Motor neuron (in vitro differentiated cells): ENCODE measurements at places on chromosomes 5 and 9. TPM values are rescaled to one million over a fixed set of nuclear protein-coding genes. Genes with fewer than 3 reads are reported as not detected.

CFAP77 gene
- total RNA-seq = 0.38 and 0.39 TPM in 2 replicates

CDH12 gene
- 10.7 and 11.7 TPM in 2 replicates for total RNA-seq

C8G gene
- total RNA-seq = 1.1 and 1.5 TPM in 2 replicates

GCNT4 gene
- 0.52 and 0.53 TPM in 2 replicates for total RNA-seq

PCDHA4 gene
- 0.42 and 0.64 TPM in 2 replicates for total RNA-seq

GFPT2 gene
- total RNA-seq = 2.8 and 3.8 TPM in 2 replicates

HTR1A gene
- 0.29 TPM in 1 of 2 replicates, not detected in the other for total RNA-seq

FGFR4 gene
- 1.5 and 2.1 TPM in 2 replicates for total RNA-seq

RASGRF2 gene
- 2.3 and 2.6 TPM in 2 replicates for total RNA-seq

RGS7BP gene
- 6.7 and 7.3 TPM in 2 replicates for total RNA-seq

PALM2AKAP2 gene
- total RNA-seq = 13.8 and 15.6 TPM in 2 replicates

PCDHA7 gene
- 0.45 and 1.2 TPM in 2 replicates for total RNA-seq

PLPP6 gene
- 10.7 and 12.6 TPM in 2 replicates for total RNA-seq

DNA sequence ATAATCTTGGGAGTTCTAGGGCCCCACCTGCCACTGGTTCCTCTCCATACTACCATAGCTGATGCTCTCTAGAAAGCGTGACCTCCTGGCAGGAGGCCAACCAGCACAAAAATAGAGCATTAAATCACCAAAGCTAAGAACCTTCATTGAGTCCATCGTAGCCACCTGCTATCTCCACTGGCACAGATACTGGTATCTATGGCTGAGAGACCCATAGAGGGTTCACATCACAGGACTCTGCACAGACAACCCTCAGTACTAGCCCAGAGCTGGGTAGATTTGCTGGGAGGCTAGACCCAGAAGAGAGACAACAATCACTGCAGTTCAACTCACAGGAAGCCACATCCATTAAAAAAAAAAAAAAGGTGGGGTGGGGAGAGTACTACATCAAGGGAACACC, 509.1 kb downstream of the DTWD2 start:
- ATAC-seq = no peak

- no peak for ATAC-seq
Observed at GRCh38 chr5:34639852-34640626, 16.1 kb upstream of the RAI14 start.

- ATAC-seq = no peak
Observed at GRCh38 chr5:152933056-152933455, 528.0 kb upstream of the NMUR2 start.

DNA sequence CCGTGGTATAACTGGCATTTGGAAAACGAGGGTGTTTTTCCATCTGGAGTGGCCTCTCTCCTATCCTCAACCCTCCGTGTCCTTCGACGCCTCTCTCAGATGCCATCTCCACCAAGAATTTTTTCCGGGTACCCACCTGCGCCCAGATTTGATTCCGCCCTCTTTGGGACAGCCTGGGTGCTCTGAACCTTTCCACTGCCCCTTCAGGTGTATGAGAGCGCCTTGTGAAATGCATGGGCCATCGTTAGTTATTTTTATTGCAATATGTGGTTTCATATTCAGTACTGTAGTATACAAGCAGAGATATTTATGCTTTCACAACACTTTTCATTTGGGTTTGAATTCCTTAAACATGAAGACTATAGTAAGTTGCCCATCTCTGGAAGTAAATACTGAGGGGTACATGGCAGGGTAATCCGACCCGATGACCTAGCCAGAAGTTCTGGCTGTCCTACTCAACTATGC, 78.2 kb upstream of the IFNE start:
- ATAC-seq = no peak

- ATAC-seq = no peak
Observed at GRCh38 chr5:118611332-118611945, 376.9 kb downstream of the DTWD2 start.

DNA sequence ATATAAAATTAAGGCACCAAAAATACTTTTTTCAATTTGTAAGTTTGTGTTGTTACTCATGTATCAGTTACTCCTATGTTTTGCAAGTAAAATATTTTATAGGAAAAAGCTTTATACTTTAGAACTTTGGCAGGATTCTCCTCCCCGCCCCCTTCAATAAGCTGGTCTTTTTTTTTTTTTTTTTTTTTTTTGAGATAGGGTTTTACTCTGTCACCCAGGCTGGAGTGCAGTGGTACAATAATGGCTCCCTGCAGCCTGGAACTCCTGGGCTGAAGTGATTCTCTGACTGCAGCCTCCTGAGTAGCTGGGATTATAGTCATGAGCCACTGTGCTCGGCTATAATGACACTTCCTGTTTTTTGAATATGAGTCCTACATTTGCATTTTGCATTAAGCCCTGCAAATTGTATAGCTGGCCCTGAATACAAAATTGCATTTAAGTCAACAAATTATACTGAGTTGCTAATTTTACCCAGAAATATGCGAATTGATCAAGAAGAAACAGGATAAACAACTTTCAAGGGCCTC, 192.9 kb downstream of the PIK3R1 start:
- no peak for ATAC-seq

GRCh38 chr9:31336841-31337240, 1047.6 kb upstream of the ACO1 start:
- ATAC-seq = no peak

DNA sequence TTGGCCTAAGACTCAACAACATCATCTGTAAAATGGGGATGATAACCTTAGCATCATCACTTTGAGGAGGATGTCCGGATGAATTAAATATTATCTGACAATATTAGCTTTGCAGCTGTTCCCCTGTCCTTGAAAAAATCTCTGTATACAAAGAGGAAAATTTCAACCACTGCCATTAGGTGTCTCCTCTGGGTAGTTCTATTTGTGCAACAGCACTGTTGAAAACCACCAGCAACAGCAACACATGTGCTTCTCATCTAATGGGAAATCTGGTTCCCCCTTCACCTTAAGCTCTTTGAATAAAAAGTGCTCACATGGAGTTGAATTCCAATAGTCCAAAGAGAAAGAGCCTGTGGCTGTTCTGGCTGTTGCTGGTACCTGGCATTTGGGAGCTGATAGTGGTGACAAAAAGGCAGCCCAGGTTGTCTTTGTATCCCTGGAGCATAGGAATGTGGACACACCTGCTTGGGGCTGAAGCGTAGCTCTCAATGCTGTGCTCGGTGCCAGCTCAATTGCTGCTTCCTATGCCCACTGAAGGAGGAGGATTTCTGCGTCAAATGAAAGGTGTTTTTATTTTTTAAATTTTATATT, 322.1 kb upstream of the MSX2 start:
- ATAC-seq = no peak

DNA sequence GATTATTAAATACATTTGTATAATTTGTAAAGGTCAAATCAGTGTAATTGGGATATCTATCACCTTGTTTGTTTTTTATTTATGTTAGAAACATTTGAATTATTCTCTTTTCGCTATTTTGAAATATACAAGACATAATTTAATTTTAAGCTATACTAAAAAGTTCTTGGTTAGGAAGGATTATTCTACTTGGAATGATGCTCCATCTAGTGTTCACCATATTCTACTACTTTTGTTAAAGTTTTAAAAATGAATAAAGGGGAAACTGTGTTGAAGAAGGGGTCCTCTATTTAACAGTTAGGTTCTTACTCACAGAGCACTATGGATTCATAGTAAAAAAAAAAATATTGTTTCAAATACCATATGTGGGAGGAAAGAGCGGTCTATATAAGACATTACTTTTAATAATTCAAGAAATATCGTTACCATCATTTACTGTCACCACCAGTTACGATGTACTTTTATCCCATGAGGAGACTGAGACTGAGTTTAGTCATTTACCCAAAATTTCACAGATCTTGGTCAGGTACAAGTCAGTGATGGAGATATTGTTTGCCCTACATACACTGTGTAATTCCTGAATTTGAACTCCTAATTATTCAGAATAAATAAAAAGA, 6.3 kb upstream of the STOM start:
- ATAC-seq = no peak

DNA sequence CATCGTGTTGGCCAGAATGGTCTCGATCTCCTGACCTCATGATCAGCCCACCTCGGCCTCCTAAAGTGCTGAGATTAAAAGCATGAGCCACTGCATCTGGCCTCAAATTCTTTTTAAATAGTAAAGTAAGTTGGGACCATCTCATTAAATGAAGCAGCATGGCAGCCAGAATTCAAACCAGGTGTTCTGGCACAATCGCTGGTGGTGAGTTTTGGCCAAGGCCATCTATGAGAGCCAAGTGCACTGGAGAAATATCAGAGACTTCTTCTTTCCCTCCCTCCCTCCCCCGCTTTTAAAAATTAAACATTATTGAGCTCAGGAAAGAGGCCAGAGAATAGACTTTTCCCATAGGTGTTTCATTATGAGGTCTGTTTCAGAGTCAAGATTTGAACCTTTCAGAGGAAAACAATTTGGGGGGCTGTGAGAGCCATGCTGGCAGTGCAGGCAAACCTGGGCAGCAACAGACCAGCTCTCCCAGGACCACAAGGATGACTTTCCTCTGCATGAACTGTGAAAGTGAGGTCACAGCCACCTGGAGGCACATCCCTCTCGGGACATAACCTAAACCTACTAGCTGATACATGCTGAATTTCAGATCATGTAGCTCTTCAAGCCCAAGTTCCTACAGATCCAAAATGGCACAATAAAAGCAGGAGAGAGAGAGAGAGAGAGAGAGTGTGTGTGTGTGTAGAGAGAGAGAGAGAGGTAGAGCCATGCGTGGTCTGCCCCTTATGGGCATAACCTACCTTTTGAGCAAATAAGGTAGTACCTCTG, 94.6 kb upstream of the DMRT1 start:
- no peak for ATAC-seq

- ATAC-seq = no peak
Observed at GRCh38 chr9:116187570-116188170, 34.1 kb downstream of the PAPPA start.

GRCh38 chr5:68395926-68396511, 180.5 kb downstream of the PIK3R1 start:
- ATAC-seq = no peak

GRCh38 chr5:157312492-157312891, 46.6 kb downstream of the CYFIP2 start:
- peak; percentile 38 for ATAC-seq

DNA sequence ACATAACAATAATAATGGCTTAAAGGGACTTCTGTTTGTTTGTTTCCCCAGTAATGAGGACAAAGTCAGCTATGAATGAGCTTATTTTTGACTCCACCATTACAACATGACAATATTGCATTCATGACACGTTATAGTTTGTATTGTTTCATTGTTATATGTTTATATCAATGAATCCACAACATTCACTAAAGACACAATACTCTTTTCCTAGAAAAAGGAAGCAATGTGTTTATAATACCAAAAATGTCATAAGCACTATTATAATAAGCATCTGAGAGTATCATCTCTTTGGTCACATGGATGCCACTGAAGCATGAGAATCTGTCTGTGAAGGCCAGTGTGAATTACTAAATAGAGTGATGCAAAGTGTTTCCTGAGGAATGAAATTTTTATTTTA, 1026.9 kb upstream of the C9orf72 start:
- ATAC-seq = no peak

- ATAC-seq = no peak
Observed at GRCh38 chr9:72972636-72973035, 19.8 kb upstream of the ALDH1A1 start.

GRCh38 chr5:140249536-140249935, 53.4 kb downstream of the PFDN1 start:
- no peak for ATAC-seq

DNA sequence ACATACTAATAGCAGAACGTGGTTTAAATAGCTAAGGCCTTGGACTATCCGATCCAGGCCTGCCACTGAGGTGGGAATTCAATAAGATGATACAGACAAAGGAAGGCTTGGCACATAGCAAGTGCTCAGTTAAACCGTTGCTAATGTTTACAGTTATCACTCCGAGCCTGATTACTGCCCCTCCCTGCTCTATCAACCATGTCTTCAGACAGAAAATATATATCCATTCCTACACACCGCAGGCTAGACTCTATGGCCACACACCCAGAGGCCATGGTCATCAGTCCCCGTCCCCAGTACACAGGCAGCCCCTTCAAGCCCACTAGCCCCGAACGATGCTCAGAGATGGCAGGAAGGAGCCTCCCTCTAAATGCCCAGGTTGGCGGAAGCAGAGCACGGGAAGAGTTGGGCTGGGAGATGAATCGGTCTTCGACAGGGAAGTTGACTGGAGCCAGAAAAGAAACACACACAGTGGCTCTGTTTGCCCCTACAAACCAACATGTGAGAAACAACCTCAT, 49.7 kb upstream of the STXBP1 start:
- no peak for ATAC-seq

DNA sequence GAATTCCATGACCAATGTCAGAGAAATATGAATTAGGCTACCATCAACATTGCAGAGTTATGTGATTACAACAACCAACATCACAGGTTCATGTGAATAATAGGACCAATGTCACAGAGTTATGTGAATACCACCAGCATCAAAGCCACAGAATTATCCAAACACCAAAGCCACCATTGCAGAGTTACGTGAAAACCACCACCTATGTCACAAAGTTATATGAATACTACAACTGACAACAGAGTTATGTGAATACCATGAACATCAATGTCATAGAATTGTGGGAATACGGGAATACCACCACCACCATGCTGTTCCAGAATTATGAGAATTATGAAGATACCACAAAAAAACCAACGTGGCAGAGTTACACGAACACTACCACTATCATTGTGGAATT, 64.8 kb downstream of the SHC3 start:
- no peak for ATAC-seq

DNA sequence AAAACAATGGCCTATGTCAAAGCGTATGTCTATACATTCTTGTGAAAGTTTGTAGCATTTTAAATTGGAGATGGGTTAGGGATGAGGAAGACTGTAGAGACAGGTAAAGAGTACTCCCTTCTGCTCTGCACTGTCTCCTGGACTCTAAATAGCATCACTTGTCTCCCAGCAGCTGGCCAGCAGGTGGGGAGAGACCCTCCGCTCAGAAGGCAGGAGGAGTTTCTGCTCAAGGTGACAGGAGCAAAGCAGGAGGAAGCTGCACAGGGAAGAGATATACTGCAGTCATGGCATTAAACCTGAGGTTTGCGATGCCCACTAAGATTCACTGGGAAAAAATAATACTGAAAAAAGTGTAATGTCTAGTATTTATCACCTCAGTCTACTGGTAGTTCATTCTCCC, 10.7 kb upstream of the ASTN2 start:
- ATAC-seq = peak; percentile 58

GRCh38 chr5:2740051-2740875, 11.2 kb downstream of the IRX2 start:
- ATAC-seq = no peak

- peak; percentile 34 for ATAC-seq
Observed at GRCh38 chr9:129604056-129604765, 16.7 kb downstream of the C9orf50 start.

GRCh38 chr5:12920527-12920926, 1016.3 kb upstream of the CTNND2 start:
- no peak for ATAC-seq

- peak; percentile 26 for ATAC-seq
Observed at GRCh38 chr5:93607367-93608258, 24.6 kb downstream of the NR2F1 start.

GRCh38 chr5:103244398-103244797, 14.2 kb upstream of the MACIR start:
- no peak for ATAC-seq
